ENCODE measurements at places on chromosomes 11 and 22. TPM values are rescaled to one million over a fixed set of nuclear protein-coding genes. Genes with fewer than 3 reads are reported as not detected.

Gene DYNC2H1
- total RNA-seq = 4.9 TPM

Gene THRSP
- total RNA-seq = not detected

- no peak for DNase-seq
Measured at GRCh38 chr11:12721816-12722604, 47.8 kb downstream of the TEAD1 start.

DNA sequence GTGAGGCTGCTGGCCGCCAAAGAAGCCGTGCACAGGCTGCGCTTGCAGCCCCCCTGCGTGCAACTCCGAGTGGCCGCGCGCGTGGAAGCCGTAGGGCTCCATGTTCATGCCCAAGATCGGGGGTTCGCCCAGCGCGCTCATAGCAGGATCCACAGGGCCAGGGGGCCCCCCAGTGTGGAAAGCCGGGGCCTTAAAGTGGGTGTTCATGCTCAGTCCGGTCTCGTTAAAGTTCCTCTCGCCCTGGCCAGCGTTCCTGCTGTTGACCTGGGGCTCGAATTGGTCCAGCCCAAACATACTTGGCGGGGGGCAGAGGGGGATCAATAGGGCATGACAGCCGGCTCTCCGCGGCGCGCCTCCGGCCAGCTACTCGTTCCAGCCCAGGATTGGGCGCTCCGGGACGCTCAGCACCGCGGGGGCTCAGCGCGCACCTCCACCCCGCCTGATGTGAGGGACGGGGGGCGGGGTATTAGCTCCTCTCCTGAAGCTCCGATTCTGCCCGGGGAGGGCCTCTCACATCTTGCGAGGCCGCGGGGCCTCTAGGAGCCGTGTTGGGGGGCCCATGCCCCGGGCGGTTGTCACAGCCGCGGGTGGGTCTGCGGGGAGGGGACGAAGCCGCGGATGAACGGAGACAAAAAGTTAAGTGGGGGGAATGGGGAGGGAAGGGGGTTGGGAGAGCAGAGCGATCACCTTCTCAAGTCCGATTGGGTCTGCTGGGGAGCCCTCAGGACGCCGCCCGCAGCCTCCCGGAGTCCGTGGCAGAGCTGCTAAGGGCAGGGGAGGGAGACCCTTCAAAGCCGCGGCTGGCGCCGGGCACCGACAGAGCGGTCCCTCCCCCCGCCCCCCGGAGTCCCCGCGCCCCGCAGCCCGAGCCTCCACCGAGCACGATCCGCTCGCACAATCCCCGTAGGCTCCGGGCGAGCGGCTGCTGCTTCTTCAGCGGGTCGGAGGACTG lies 1.0 kb downstream of the MN1 start:
- DNase-seq = peak; percentile 9

GRCh38 chr22:49793296-49793695 lies 34.4 kb downstream of the BRD1 start:
- DNase-seq = no peak

GRCh38 chr11:77196961-77197360 lies 68.9 kb downstream of the MYO7A start:
- DNase-seq = no peak

DNA sequence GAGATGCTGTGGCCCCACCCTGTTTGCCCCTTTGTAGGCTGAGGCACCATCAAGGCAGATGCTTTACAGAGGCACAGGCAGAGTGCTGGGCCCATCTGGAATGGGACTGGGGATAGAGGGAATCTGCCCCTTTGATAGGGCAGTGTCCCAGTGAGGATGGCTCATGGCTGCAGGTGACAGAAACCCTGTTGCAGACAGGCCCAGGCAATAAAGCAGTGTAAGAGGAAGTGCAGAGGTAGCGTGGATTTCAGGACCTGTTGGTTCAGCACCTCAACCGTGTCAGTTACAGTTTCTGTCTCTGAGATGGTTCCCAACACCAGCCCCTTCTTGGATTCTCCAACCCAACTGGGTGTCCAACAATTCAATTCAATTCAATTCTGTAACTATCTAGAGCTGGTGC lies 25.1 kb downstream of the PRDM11 start:
- no peak for DNase-seq
